ENCODE measurements at places on chromosomes 5 and 9.

GRCh38 chr5:93658044-93658443, 75.0 kb downstream of the NR2F1 start:
- DNase-seq: no peak

- DNase-seq: no peak
Observed at GRCh38 chr5:9052421-9052820, 493.5 kb downstream of the SEMA5A start.

- DNase-seq: no peak
Observed at GRCh38 chr5:21397693-21398092, 1409.7 kb upstream of the CDH18 start.

GRCh38 chr5:151173711-151174611, 16.4 kb upstream of the ANXA6 start:
- no peak for DNase-seq

- no peak for DNase-seq
Observed at GRCh38 chr5:154390096-154390495, 55.7 kb upstream of the SAP30L start.

DNA sequence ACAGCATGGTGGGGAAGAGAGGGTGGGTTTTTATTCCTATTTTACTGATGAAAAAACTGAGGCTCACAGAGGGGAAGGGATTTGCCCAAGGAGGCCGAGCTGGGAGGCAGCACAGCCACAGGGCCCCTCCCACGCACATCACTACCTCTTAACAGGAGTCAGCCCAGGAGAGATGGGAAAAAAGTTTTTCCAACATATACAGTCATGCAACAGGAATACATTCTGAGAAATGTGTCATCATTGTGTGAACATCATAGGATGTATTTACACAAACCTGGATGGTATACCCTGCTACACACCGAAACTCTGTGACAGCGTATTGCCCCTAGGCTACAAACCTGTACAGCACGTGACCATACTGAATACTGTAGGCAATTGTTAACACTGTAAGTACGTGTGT, 11.6 kb downstream of the TRAF1 start:
- no peak for DNase-seq

GRCh38 chr5:34998058-34998789, 49.5 kb downstream of the AGXT2 start:
- no peak for DNase-seq

DNA sequence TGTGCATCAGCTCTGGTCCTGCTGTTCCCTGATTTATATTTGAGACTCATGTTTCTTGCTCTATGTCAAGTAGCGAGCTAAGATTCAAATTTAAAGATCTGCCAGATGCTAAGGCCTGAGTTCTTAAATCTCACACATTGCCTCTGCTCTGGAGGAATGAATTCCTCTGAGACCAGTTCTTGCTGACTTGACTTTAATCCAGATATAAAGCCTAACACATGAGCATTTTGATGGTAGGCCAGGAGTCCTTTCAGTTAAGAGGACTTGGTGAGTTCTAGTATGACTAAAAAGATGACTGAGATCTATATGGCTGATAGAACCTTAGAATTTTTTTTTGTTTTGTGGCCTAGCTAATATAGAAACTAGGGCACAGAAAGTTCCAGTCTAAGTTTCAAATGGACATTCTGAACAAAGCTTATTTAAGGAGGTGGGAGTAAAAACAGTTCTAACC, 1.3 kb upstream of the INIP start:
- DNase-seq: no peak

DNA sequence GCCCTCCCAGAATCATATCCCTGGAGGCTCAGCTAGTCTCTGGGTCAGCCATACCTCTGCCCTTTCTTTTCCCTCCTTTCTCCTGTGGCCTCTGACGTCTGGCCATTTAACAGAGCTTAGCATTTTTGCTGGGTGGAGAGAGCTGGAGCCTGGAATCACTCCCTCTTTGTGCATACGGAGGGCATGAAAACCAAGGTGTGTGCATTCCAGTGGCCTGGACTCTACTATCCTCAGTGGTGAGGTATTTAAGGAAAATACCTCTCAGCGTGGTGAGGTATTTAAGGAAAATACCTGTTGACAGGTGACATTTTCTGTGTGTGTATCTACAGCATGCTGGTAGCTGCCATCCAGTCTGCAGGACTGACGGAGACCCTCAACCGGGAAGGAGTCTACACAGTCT, 27.5 kb downstream of the TGFBI start:
- no peak for DNase-seq

- no peak for DNase-seq
Observed at GRCh38 chr9:37198039-37198729, 77.8 kb downstream of the ZCCHC7 start.

DNA sequence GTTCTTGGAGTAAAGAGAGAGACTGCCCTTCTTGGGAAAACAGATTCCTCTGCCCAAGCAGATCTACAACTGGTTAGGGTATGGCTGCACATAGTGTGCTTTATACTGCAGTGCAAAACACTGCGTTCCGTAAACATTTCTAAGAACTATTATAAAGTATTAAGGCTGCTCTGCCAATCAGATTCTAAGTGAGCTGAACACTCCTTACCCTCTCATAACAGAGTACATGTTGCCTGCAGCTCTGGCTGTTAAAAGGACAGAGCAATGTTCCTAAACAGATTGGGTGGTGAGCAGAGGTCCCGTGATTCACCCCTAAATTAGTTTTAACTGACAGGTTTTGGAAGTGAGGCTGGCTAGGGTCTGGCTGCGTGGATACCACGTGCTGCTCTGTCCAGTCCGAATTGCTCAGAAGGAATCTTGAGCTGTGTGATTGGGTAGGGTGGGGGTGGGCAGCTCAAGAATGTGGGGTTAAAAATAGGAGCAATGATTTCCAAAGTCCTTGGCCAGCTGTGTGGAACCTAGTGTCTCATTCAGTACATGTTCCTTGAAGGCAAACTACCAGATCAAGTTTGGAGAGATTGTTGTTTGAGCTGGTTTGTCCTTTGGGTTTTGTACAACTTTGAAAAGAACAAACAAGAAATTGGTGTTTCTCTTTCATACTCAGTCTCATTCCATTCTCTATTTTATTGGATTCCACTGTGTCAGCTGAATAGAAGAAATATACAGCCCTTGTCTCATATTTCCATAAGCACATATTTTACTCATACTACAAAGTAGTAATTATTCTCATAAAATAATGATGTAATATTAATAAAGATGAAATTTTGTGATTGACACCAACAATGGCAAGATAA, 497.6 kb upstream of the CD180 start:
- DNase-seq: no peak

GRCh38 chr5:134491841-134492442, 33.5 kb upstream of the JADE2 start:
- no peak for DNase-seq

DNA sequence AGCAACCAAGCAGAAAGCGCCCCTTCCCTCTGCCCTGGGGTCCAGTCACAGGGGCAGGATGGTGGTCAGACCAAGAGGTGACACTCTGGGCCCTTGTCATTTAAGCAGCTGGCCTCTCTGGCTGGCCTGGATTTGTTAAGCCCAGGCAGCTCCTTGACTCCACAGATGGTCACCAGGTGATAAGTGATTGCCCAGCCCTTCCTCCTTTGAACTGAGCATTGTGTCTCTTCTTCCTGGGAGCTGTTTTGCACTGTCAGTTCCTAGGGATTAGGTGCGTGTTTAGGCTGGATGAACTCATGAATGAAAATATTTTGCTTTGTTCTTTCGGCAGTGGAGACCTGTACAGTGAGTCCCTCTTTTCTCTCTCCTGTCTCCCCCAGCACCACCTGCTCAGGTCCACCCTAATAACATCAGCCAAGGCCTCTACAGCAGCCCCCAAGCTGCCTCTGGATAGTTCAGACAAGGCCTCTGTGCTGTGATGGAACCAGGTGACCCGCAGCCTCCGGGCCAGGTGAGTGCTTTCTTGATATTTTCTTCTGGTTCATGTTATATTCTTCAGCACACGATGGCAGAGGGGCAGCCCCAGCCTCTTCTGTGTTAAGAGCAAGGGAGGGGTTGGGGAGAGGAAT, 139.7 kb upstream of the PITX1 start:
- DNase-seq: no peak

DNA sequence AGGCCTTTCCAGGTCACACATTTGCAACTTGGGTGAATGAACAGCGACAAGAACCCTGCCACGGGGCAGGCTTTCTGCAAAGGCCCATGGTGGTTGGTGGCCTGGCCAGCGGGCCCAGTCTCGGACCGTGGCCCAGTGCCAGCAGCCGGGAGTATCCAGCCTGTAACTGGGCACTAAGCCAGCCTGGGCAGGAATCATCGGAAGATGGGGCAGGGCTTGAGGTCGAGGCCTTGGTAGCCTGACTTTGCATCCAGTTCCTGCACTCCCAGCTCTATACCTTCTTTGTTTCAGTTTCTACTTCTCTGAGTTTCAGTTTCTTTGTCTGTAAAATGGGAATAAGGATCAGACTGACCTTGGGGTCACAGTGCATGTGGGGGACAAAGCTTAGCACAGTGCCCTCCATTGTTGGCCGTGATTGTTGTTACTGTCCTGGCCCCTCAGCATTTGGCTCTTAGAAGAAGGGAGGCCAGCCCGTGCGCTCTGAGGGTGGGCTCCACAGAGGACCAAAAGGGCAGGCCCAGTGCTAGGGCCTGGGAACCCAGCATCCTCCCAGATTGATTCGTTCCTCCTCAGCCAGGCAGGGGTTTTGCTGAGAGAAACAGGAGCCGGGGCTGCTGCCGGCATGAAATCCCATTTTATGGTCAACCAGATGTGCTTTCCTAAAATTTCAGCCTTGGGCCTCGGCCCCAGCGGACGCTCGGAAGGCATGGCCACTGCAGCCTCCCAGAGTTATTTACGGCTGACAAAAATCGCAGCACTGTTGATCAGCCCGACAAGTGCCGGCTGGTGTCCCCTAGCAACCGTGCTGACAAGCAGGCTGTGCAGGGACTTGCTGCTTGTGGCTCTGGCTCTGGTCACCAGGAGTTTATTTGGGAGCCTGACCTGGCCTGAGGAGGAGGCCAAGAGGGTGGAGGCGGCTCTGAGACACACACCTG, 43.6 kb downstream of the JADE2 start:
- no peak for DNase-seq

DNA sequence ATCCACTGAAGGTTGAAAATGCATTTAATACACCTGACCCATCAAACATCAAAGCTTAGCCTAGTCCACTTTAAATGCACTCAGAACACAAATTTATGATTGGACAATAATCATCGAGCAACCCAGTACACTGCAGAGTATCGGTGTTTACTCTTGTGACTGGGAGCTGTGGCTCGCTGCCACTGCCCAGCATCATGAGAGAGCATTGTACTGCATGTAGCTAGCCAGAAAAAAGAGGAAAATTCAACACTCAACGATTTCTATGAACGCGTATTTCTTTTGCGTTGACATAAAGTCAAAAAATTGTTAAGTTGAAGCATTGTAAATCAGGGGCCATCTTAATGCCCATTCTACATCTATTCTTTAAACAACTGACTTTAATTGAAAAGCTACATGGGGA, 95.1 kb upstream of the CD180 start:
- DNase-seq: no peak

Data from stimulated activated CD8-positive, alpha-beta memory T cell treated with anti-CD3 and anti-CD28 coated beads, Interleukin-2, amount 100 ng/mL, for 1 hour (primary cell).